ENCODE measurements at places on chromosomes 7 and 10.

GRCh38 chr7:82347808-82348207, 95.8 kb downstream of the CACNA2D1 start:
- DNase-seq, result no peak

- DNase-seq, result no peak
These were observed 630 bp upstream of the VSTM4 start for GRCh38 chr10:49115796-49116508.

GRCh38 chr10:110020265-110020664, 12.5 kb downstream of the ADD3 start:
- DNase-seq, result no peak

DNA sequence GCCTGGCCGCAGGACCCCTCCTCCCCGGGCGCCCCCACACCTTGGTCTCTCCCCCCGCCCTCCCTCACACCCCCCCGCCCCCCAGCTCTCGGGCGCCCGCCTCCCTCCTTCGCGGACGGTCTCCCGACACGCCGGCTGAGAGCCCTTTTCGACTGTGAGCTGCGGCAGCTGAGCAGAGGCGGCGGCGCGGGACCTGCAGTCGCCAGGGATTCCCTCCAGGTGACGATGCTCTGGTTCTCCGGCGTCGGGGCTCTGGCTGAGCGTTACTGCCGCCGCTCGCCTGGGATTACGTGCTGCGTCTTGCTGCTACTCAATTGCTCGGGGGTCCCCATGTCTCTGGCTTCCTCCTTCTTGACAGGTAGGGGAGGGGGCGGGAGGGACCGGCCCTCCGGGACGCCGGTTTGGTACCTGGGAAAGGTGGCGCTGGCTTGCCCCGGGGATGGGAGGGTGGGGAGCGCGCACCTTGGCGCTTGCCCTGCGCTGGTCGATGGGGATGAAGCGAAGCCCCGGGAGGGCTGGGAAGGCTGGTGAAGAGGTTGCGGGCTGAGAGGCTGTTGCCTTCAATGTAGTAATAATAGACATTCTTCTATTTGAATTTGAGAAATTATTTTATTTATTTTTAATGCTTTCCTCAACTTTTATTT, at the start of gene BMPER:
Gene BMPER, plus strand, starts transcription at position 151 of the 644 bp plus-strand sequence. Its CDS starts 75 bp downstream, at position 226.
- DNase-seq, result peak; percentile 55

GRCh38 chr7:55524558-55525310, 47.6 kb downstream of the VOPP1 start:
- DNase-seq, result no peak

GRCh38 chr10:31959461-31960173, 31.0 kb upstream of the ARHGAP12 start:
- DNase-seq, result no peak

DNA sequence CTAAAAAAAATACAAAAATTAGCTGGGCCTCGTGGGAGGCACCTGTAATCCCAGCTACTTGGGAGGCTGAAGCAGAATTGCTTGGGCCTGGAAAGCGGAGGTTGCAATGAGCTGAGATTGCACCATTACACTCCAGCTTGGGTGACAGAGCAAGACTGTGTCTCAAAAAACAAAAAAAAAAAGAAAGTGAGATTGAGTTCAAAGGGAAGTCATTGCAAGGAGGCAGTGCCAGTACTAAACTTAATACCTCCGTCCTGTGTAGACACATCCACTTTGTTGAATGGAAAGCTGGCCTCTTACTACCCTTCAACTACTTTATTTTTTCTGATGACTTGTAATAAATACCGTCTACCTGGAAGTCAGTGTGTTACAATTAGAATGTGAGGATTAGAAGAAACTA, 31.0 kb downstream of the AHCYL2 start:
- no peak for DNase-seq

DNA sequence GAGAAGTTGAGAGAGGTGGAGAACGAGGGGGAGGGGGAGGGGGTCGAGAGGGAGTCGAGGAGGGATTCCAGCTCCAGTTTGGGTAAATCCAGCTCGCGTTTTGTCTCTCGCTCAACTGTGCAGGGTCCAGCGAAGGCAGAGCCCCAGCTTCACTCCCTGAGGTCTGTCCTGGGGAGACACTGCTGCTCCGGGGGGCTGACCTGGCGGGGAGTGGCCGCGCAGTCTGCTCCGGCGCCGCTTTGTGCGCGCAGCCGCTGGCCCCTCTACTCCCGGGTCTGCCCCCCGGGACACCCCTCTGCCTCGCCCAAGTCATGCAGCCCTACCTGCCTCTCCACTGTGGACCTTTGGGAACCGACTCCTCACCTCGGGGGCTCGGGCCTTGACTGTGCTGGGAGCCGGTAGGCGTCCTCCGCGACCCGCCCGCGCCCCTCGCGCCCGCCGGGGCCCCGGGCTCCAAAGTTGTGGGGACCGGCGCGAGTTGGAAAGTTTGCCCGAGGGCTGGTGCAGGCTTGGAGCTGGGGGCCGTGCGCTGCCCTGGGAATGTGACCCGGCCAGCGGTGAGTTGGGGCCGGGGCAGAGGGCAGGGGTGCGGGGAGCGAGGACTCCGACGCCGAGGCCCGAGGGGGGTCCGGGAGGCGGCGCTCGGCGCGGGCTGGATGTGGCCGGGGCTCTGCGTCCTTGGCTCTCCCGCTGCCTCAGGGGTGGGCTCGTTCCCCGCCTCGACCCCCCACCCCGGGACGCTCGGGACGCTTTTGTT, at the start of gene TET1:
Gene TET1, plus strand, starts transcription at position 152 of the 757 bp plus-strand sequence. CDS start 12,002 bp downstream, outside the sequence.
- peak; percentile 75 for DNase-seq

- DNase-seq, result no peak
These were observed 106.6 kb upstream of the CTBP2 start for GRCh38 chr10:125266966-125267365.

DNA sequence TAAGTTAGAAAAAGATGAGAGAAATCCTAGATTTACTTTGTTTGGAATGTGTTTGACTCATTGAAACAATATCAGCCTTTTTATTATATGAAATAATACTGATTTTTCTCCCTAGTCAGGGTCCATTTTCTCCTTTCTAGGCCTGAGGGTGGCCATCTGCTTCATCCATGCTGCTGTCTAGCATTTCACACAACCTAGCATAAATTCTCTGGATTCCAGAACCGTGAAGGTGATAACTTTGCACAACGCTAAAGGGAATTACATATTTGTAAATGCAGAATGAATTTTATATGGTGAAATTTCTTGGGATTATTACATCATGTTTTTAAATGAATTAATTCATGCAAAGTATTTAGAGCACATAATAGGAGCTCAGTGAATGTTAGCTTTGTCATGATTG, 505.1 kb downstream of the INHBA start:
- no peak for DNase-seq

GRCh38 chr10:103942866-103943265, 24.1 kb upstream of the SLK start:
- no peak for DNase-seq

DNA sequence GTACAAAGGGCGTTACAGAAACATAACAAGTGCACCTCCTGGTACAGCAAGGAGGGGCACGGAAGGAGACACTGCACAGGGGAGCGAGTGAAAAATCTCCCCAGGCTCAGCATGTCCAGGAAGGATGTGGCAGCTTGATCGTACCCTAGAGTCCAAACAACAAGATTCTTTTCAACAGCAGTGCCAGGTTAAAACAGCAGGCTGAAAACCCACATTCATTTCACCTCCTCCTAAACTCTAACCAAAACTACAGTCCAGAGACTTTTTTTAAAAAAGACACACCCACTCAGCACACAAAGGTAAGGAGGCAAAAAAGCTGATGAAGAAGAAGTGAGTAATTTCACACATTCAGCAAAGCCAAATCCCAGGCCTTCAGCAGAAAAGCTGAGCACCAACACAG, 138.8 kb downstream of the SFMBT2 start:
- no peak for DNase-seq

- no peak for DNase-seq
These were observed 140.6 kb downstream of the KIAA1217 start for GRCh38 chr10:24349379-24350001.

DNA sequence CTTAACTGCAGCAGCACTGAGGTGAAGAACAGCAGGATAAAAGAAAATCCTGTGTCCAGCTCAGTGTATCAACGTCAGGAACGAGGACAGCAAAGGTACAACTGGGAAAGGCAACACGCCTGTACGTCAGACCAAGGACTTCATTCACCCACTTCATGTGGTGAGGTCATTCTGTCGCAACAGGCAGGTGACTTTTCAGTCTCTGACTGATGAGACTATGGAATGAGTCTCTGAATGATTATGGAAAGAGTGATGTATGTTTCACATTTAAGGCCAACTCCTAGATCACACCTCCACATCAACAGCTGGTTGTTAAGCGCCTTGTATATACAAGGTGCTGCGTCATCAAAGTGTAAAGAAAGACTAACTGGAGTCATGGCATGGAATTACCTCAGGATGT, 297.6 kb upstream of the SP8 start:
- DNase-seq, result no peak

- DNase-seq, result no peak
These were observed 233.7 kb downstream of the DGKI start for GRCh38 chr7:137613006-137613525.

DNA sequence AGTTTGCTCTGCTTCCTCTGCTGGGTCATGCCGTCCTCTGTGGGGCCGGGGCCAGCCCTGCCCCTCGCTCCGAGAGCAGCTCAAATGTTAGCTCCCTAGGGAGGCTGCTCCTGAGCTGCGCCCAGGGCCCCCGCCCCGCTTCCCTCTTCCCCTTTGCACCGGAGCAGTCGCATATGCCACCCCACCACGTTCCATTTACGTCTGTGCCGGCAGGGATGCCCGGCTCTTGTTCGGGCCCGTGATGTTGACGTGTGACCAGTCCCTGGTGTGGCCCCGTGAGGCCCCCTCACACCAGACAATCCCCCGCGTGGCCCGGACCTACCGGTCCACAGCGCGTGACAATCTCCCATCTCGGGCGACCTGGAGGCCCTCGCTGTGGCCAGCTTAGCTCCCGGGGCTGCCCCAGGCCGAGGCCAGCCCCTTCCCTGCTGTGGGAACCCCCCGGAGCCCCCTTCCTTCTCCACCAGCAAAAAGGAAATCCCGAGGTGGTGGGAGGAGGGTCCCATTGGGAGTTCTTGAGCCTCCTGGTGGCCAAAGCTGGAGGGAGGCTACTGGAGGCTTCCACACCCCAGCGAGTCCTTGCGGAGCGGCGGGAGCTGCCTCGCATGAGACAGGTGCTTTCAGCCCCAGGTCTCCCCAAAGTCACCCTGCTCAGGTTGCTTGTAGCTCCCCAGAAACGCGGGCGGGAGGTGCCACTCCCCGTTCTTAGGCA, 15.2 kb downstream of the FAM20C start:
- no peak for DNase-seq

DNA sequence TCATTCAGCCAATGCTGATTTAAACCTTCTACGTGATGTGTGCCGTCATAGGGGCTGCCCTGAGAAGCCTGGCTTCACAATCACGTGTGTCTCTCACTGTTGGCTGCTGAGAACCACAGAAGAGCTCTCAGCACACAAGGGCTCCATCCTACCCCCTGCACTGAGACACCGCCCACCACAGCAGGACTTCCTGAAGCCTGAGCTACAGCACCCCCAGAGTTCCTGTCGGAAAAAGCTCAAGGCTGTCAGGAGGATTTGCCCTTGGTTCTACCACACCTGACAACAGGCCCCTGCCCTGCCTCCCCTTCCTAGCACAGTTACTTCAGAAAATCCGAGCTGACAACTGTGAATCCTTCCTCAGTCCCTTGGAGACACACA, 191.9 kb downstream of the MAD1L1 start:
- no peak for DNase-seq

DNA sequence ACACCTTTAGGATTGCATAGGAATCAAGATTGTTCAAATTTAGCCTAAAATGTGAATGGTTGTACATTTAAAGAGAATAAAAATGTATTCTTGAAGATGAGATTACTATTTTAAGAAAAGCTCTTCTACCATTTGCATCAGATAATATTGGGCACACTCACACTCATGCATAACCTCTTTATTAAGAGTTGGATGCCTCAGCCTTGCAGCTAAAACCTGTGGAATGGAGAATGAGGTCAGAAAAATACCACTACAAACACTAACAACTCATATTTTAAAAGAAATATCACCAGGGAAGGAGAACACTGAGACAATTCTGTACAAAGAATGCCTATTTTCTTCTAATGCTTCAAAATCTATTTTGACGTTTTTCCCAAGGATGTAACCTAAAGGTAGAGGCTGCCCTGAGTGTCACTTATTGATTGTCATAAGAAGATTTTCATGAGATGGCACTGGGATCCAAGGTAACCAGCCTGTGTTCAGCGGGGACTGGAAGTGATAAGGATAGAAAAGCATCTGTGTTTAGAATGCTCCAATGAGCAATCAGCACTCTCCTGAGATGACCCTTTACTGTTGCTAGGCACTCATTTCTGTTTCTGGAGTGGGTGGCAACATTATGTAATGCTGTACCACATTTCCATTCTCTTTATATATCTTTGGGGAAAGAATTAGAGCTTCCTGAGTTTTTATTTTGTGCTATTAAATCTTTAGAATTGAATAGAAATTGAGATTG, 26.6 kb downstream of the REEP3 start:
- DNase-seq, result no peak

GRCh38 chr7:122064971-122065370, 79.1 kb downstream of the AASS start:
- no peak for DNase-seq

GRCh38 chr10:23402856-23403255, 36.0 kb upstream of the OTUD1 start:
- DNase-seq, result no peak

DNA sequence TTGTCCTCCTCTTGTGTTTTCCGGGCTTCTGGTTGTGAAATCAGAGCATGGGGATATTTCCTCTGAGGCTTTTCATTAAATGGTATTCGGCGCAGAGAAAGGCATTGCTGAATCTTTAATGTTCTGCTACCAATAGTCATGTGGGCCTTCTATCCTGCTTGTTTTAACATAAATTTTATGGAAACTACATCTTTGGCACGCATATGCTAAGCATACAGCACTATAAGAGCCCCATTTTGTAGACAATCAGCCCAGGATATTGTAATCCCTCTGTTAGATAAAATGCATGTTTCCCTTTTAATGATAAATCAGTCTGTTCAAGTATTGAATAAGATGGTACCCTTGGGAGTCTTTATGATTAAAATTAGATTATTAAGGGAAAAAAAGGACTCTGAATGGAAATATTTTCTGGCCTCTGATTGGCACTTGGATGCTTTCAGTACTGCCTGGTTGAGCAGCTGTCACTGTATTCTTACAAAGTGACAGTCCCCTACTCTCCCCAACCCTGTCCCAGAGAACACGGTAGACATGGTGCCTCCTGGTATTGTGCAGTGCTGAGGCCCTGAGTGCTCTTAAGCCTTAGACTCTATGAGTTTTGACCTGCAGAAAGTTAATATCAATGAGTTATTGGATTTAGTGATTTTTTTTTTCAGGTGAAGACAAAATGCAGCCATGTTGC, 256.3 kb downstream of the POU6F2 start:
- DNase-seq, result no peak

DNA sequence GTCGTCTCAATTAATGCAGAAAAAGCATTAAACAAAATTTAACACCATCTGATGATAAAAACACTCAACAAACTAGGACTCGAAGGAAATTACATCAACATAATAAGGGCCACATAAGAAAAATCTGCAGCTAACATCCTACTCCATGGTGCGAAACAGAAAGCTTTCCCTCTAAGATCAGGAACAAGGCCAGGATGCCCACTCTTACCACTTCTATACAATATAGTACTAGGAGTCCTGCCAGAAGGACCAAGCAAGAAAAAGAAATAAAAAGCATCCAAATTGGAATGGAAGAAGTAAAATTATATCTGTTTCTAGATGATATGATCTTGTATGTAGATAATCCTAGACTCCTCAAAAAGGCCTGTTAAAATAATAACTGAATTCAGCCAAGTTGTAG, 143.8 kb upstream of the GPR22 start:
- no peak for DNase-seq

Measured in urothelium cell line (cell line).